ENCODE measurements at places on chromosomes 2 and 18. TPM values are rescaled to one million over a fixed set of nuclear protein-coding genes. Genes with fewer than 3 reads are reported as not detected.

DNA sequence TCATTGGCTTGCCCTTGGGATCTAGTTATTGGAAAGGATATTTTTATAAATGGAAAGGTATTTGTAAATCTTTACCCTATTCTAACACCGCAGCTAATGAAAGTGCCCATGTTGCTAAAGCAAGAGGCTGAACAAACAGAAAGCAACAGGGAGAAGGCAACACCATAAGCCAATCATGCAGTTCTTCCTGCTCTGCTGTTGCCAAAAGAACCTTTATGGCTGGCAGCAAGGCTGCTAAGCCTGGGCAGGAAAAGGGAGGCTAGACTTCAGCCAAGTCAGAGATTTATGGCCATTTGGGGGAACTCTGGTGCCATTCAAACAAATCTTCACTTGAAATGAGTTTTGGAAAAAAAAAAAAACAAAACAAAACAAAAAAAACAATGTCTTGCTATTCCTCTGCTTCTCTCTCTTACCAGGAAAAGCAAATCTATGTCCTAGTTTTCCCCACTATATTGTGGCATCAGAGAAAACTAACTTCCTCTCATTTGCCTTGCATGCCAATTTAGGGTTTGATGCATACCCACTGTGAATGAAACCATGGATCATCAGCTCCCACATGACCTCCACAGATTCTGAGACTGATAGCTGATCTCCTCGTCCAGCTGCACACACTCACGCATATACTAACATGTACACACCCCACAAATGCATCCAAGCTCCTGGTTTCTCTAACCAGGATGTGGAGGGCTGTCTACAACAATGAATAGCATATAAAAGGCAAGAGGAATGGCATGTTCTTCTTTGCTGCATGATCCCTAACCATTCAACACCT, 179.3 kb downstream of the C1D start:
- DNase-seq, result no peak

- peak; percentile 26 for DNase-seq
Measured at GRCh38 chr2:133077269-133077822, 407.3 kb upstream of the LYPD1 start.

GRCh38 chr18:21914739-21915319, 174.2 kb downstream of the MIB1 start:
- DNase-seq, result no peak

DNA sequence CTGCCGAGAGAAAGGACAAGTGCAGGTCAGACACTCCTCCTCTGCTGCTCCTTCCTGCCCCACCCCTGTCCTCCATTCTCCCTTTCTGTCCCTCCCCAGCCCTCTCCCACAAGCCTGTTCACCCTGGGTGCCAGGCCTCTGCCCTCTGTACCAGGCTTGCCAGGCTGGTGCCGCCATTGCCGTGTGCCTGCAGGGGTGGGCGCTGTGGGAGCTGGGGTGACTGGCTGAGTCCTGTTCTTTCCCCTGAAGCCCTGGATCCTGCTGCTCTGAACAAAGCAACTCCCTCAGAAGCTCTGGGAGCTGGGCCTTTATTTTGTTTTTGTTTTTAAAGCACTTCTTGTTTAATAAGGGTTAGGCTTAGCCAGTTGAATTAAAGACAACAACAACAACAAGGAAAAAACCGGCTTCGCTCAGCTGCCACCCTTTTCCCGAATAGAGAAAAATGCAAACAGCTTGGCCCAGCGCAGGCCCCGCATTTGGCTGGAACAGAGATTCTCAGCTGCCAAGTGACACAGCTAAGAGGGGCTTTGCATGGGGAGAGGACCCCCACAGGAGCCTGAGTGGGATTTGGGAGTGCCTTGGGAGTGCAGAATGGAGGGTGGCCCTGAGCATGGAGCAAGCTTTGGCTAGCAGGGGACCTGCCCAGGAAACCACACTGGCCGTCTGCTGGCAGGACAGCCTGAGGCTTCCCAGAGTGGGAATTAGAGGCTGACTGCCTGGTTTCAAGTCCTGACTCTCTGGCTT, 9.1 kb downstream of the PCARE start:
- no peak for DNase-seq

DNA sequence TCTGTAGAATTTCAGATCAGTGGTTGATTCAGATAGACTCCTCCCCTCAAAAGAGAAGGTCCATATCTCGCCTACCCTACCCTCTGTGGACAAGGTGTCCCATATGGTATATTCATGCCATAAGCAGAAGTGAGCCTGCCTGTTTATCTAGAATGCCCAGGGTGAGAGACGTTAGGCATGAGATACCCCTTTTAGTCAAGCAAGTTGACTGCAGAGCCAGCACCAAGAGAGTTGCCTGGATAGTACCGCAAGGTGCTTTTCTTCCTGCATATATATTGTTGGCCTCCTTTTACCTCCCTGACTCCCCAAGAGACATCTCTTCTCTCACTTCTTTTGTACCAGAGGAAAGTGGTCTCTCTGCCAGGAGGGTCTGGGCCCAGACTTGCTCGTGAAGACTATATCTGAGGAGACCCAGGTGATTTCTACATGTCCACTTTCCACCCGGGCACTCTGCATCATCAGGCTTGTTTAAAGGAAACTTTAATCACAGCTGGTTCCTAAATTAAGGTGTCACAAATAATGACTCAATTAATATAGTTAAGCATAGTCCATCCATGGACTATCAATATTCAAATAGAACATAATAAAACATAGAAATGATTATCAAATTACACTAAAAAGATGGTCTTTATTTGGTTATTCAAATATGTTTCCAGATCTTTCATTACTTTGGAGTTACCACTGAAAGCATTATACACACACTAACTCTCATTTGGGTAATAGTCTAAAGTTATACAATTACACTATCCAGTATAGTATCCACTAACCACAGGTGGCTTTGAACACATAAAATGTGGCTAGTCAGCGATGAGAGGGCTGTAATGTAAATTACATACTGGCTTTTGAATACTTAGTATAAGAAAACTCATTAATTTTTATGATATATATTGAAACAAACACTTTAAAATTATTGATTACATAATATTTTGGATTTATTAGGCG, 4.1 kb downstream of the ITGA4 start:
- no peak for DNase-seq

- DNase-seq, result no peak
Measured at GRCh38 chr2:21392649-21393048, 268.9 kb downstream of the TDRD15 start.

GRCh38 chr2:71813807-71814470, 333.7 kb downstream of the CYP26B1 start:
- no peak for DNase-seq

GRCh38 chr2:240584486-240585031, 2.0 kb upstream of the CAPN10 start:
- DNase-seq, result no peak

GRCh38 chr2:1795261-1796231, 51.2 kb upstream of the PXDN start:
- DNase-seq, result no peak

DNA sequence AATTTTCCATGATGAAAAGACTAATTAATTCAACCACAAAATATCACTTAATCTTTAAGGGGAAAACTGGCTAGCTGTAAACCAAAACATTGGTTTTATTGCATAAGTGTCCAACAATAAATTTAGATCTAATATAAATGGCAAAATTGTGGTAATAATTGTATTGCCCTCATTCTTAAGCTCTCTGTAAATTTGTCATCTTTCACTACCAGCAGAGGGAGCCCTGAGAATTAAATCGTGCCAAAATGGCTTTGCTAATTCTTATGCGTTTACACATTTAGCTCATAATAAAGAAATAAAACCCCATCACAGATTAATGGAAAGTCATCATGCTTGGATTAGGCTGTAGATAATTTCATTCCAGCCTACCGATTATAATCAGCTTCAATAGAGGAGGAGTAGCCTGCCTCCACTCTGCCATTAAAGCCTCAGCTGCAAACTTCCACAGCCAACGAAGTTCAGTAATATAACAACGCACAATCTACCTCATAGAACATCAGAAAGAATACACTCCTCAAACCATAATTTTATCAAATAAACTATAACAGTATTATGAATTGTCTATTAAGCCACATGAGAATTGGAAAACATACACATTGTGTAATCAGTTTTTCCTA, 70.0 kb upstream of the ATP5MC3 start:
- DNase-seq, result peak; percentile 27

GRCh38 chr2:45778720-45779171, 127.3 kb downstream of the PRKCE start:
- peak; percentile 43 for DNase-seq

DNA sequence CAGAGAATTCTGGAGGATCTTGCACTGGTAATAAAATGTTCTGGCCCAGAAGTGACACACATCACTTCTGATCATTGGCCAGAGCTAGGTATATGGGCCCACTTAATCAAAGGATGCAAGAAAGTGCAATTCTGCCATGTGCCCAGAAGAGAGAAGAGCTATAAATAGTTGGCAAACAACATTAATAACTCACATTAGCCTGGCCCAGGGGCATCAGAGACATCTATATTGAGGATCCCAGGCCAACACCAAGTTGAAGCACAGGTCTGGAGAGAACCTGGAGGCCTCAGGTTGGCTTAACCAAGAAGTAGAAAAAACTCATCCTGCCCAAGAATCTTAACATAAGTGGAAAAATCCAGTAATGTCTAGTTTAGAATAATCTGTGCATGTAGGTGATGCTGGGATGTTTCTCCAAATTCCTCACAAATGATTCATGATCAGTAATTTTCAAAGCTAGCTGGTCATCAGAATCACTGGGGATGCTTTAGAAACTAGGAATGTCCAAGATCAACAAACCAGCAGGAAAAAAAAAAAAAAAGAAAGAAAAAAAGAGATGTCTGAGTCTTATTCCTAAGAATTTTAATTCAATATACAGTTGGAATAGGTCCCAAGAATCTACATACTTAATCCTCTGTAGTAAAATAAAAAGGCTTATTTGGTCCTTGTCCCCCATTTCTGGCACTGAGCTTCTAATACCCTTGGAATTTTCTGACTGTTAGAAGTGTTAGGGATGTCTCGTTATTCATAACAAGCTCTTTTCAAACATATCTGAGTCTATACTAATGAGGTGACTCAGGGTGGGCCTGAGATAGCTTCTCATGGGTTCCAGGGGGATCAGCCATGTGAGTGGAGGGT, 35.0 kb upstream of the EVA1A start:
- no peak for DNase-seq

GRCh38 chr18:27355308-27355707, 170.2 kb upstream of the CHST9 start:
- no peak for DNase-seq

DNA sequence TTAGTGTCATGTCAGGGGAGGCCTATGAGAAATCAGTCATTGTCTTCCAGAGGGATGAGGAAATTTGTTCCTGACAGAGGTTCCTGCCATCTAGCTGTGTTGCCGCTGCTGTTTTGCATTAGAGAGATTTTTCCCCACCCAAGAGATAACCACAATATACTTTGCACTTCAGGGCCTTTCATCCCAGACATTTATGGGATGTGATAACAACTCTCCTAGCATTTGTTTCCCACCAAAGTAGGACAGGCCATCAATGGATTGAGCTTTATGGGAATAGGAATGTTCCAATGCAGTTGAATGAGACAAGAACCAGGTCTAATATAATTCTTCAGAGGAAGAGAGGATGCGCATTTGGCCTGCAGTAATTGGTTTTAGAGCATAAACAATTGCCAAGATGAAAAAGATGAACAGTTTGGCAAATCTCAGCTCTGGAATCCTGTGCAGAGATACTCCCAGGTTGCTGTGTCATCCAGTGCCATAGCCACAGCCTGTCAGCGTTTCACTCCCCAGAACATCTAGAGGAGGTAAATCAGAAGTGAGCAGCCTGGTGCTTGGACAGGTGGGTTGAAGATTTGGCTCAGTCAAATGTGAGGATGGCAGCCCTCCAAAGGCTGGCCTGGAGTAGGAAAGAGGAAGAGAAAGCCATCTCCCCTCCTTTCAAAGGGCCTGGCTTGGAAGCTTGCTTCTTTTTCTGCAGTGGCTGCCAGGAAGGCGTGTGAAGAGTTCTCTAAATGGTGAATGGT, 93.7 kb upstream of the SETBP1 start:
- no peak for DNase-seq

DNA sequence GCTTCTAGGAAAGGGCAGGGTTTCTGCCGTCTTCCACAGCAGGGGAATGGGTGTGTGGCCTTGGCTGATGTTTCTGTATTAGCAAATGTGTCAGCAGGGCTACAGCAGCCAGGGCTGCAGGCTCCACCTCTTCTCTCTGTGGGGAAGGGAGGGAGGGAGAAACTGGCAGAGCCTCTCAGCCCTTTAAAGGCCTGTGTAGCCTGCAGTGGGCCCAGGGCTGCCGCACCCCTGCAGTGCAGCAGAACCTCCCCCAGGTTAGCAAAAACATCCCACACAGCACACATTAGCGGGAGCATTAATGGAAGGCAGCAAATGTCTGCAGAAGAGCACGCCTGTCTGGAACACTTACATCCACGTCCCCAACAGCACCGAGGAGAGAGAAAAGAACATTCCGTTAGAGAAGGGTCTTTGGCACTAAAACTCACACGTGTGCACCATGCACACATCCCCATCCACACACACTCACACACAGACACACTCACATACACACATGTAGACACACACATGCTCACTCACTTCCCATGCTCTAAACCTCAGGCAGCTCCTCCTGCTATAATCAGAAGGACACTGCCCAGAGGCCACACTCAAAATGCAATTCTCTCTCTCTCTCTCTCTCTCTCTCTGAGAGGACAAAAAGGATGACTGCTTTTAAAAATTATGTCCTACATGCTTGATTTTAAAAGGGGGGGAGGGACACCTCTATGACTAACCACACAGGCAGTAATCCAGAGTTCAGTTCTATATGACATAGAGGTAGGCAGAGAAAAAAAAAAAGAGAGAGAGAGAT, 24.1 kb downstream of the MRPL35 start:
- DNase-seq, result peak; percentile 75

DNA sequence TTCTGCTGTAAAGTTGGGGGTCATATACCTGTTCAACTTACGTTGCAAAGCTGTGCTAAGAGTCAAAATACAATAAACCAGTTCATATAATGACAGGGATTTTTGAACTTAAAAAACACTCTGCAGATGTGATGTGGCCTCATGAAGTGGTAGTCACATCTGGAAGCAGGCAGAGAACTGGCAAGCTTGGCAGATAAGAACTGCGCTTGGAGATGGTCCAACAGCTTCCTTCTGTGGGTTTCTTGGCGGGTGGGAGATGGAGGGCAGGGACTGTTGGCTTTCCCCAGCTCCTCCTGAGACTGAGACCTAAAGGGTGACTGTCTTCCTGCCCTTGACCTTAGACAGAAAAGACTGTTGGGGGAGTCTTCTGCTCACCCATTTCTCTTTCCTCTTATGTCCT, 140.4 kb downstream of the CTIF start:
- no peak for DNase-seq

DNA sequence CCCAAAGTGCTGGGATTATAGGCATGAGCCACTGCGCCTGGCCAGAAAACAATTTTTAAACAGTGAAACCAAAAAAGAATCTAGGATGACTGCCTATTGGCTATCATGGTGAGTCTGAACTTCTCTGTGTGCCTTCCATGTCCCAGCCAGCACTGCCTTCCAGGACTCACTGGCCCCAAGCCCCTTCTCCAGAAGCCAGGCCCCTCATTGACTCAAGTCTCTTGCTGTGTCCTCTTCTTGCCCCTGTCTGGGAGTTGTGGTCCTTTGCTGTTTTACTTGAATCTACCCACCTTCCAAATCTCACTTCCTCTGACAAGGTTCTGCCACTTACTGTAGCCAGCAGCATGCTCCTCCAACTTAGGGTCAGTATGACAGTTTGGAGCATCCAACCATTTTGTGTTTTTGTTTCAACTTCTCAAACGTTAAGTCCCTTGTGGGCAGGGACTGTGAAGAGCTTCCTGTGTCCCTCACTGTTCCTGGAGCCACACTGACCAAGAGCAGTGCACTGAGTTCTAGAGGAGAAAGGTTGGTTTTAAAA, 41.7 kb downstream of the ST3GAL5 start:
- no peak for DNase-seq

The CHRND gene
- 173 TPM for polyA plus RNA-seq

The PRPF40A gene
- 68.6 TPM for polyA plus RNA-seq

The LRATD1 gene
- 12.0 TPM for polyA plus RNA-seq

The ENOSF1 gene
- 30.8 TPM for polyA plus RNA-seq
